ENCODE measurements at places on chromosomes 1 and 21. TPM values are rescaled to one million over a fixed set of nuclear protein-coding genes. Genes with fewer than 3 reads are reported as not detected.
A peak's percentile ranks its signal among the peaks of the same experiment; 100 is the strongest.

GRCh38 chr1:184044603-184045376 lies 6.7 kb upstream of the TSEN15 start:
- no peak for DNase-seq

GRCh38 chr1:100394285-100394684 lies 42.0 kb downstream of the CDC14A start:
- no peak for DNase-seq

DNA sequence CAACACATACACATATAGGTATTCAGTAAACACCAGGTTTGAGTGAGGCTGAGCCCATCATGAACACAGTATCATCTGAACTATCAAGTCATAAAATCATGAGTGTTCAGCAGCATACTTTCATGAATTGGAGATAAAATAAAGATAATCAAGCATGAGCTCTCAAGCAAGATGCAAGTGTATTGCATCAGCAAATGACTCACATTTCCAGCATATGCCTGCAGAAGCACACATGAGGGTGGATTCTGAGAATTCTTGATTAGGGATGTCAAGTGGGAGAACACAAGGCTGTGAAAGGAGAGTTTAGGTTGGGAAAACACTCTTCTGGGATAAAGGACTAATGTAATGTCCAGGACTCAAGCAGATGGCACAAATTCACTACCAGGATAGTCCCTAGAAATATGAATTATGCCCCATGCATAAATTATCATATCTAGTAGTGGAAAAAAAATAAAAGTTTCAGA lies 299.2 kb downstream of the SRGAP2C start:
- no peak for DNase-seq

GRCh38 chr21:44816761-44817505 lies 929 bp downstream of the SUMO3 start:
- DNase-seq, result no peak

- DNase-seq, result no peak
Observed at GRCh38 chr1:82401116-82401515, 600.4 kb downstream of the ADGRL2 start.

- DNase-seq, result no peak
Observed at GRCh38 chr1:86753700-86754099, 49.3 kb downstream of the SH3GLB1 start.

DNA sequence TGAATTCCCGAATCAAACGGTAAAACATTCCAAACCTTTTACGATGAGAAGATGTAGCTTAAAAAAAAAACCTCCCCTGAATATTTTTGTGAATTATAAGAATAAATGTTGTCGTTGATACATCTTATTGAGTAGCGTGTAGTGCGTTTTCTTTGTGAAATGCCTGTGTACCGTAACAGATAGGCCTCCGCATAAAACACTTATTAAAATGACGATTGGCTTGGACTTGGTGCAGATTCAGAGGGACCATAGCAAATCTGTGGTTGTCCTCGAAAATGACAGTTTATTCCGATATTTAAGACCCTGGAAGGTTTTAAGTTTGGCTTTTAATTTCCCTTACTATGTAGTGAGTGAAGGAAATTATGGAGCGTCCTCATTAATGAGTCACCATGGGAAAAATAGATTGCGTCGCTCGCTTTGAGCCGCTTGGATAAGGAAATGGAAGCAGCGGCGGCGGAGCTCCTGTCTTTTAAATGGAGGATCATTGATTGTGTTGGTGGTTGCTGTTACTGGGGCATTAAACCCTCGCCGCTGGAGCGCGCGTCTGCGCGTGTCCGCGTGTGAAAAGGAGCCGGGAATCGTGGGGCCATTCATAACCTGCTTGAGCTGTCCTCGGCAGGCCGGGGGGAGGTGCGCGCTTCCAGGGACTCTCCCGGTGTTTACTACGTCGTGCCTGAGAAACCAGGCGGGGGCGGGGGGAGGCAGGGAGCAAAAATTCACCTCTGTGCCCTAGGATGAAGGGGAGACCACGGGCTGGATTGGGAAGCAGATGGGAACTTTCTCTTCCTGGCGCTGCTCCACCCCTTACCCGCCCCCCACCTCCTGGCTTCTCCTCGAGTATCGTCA lies 1.6 kb downstream of the SPEN start:
- DNase-seq, result peak; percentile 69

DNA sequence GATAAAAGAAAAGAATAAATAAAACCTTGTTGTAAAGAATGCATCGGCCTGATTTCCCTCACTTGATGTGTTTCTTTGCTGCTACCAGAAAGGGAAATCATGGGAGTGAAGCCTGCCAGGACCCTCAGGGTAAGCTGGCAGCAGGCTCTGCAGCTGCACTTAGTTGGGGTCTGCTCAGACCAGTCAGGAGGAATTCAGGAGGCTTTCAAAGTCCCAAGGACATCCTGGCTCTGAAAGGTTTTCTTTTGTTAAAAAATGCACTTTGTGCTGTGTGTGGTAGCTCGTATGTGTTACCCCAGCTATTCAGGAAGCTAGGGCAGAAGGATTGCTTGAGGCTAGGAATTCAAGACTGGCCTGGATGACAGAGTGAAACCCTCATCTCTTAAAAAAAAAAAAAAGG lies 254.8 kb downstream of the ZNF648 start:
- DNase-seq, result no peak

The HIVEP3 gene
- total RNA-seq, result 10.7 TPM

The C4BPB gene
- total RNA-seq, result 1.0 TPM

The RXRG gene
- not detected for total RNA-seq

DNA sequence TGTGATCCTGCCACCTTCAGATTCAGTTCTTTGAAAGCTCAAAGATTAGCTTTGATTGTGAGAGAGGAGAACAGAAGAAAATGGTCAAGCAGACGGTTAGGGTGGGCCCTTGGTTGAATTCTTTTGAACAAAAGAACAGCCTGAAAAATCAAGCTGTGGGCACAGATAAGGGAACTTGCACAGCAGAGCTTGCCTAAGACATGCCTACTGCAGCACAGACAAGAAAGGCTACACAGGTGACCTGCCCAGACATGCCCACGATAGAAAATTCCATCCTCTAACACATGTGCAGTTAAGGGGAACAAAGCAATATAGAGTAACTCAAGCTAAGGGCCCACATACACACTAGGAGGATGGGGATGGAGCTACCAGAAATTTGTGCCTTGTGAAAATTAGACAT lies 512.5 kb upstream of the LRRC7 start:
- no peak for DNase-seq

DNA sequence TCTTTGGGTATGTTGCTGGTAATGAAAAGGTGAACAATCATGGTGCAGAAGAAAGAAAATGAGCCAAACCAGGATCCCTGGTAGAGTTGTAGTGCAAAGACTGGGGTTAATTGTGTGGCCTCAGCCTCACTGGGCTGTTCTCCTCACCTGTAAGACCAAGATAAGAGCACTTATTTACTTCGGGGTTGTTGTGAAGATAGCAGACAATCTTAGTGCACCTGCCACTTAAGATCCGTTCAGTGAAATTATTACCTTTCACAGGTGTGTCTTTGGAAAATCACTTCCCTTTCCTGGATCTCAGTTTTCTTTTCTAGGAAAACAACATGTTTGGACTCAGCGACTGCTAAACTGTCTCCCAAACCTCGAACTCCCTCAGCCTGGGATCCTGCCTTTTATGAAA lies 1.3 kb upstream of the FGGY start:
- DNase-seq, result no peak

The KCNJ10 gene
- not detected for total RNA-seq

- no peak for DNase-seq
Observed at GRCh38 chr1:3169665-3170356, 100.8 kb downstream of the PRDM16 start.

The TTC39A gene
- total RNA-seq, result not detected

- no peak for DNase-seq
Observed at GRCh38 chr1:162561616-162562469, at the start of gene UAP1. Gene UAP1, plus strand, starts transcription at chr1:162561722. Its CDS starts 4,347 bp downstream, at chr1:162566069.
